Dermis microvascular lymphatic vessel endothelial cell (primary cell): ENCODE measurements at places on chromosomes 16 and 17.

DNA sequence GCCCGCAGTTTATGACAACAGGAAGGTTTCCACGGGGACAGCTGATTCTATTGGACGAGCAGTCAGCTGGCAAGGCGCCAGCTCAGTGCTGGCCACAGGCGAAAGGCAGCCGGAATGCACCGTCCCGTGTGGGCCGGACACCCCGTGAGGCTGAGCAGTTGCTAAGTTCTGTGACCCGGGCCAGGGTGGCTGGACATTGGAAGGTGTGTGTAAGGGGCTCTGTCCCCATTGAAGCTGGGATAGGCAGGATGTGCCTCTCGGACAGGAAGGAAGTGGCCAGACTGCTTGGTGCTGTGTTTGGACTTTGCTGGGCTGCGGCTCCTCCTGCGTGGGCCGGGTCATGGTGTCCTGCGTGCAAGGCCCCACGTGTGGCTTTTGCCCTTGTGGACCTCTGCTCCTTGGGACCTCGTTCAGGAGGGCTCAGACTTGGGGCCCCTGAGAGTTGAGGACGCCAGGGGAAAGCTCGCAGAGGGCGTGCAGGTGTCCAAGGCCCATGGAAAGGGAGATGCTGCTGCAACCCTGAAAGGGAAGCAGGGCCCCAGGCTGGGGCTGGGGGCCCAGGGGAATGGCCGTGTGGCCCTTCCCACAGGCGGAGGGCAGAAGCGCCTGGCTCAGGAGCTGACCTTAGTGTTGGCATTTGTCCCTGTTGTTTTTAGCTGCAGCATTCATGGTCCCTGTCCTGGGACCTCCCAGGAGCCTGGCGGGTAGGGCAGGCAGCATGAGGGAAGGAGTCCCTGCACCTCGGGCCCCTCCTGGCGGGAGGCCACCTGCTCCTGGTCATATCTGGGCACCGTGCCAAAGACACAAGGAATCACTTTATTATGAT lies 10.0 kb downstream of the BAIAP2 start:
- peak; percentile 98 for DNase-seq

DNA sequence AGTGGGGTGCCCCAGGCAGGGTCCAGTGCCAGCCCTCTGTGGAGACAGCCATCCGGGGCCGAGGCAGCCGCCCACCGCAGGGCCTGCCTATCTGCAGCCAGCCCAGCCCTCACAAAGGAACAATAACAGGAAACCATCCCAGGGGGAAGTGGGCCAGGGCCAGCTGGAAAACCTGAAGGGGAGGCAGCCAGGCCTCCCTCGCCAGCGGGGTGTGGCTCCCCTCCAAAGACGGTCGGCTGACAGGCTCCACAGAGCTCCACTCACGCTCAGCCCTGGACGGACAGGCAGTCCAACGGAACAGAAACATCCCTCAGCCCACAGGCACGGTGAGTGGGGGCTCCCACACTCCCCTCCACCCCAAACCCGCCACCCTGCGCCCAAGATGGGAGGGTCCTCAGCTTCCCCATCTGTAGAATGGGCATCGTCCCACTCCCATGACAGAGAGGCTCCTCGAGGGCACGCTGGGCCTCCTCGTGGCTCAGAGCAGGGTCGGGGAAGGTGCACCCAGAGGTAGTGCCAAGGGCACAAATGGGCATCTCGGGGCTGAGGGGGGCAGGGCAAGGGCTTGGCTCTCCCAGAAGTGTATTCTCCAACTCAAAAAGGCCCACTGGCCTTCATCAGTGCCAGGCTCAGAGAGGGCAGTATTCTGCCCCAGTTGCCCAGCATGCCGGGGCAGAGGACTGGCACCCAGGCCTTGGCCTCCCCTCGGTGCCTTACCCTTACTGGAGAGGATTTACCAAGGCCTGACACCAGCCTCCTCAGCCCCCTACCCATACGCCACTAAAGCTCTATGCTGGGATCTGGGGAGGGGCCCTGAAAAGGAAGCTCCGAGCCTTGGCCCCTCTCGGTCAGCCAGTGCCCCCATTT lies at the start of gene CDH5:
CDH5 (plus strand) TSS at position 259 of the 867 bp plus-strand sequence. CDS start 12,647 bp downstream, outside the sequence.
- peak; percentile 83 for DNase-seq

GRCh38 chr16:14240219-14240843 lies 169.2 kb downstream of the MRTFB start:
- no peak for DNase-seq

- DNase-seq: no peak
These were observed 20.1 kb downstream of the CHMP1A start for GRCh38 chr16:89637379-89637778.

GRCh38 chr17:33679595-33679994 lies 386.5 kb upstream of the ASIC2 start:
- no peak for DNase-seq

- no peak for DNase-seq
These were observed 10.2 kb downstream of the MARCHF10 start for GRCh38 chr17:62797959-62798358.

DNA sequence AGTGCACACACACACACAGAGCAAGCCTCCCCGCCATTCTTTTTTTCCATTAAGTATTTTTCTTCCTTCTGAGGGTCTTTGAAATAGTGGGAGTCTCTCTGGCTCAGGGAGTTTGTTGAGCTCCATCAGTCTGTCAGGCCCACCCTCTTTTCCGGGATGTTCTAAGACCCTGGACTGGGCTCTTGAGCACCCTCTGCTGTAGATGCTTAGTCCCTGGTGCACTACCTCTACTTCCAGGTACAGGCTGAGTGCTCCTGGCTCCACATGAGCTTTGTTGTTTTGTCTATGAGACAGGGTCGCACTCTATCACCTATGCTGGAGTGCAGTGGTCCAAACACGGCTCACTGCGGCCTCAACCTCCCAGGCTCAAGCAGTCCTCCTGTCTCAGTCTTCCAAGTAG lies 20.7 kb downstream of the LIMD2 start:
- no peak for DNase-seq

DNA sequence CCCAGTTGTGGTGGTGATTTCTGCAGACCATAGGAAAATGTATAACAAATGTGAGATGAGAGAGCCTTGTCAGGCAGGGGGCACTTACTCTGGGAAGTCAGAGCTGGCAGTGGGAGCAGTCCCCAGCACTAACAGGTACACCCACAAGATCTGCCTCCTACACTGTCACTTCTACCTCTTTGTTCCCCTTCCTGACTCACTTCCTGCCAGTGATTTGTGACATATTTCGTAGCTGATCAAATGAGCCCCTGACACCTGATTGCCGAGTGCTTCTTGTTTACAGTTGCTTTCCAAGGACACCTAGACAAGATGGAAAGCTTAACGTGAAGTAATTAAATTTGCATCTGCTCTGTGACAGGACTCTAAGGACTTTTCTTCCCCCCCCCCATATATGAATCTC lies 40.5 kb downstream of the FTO start:
- peak; percentile 40 for DNase-seq

DNA sequence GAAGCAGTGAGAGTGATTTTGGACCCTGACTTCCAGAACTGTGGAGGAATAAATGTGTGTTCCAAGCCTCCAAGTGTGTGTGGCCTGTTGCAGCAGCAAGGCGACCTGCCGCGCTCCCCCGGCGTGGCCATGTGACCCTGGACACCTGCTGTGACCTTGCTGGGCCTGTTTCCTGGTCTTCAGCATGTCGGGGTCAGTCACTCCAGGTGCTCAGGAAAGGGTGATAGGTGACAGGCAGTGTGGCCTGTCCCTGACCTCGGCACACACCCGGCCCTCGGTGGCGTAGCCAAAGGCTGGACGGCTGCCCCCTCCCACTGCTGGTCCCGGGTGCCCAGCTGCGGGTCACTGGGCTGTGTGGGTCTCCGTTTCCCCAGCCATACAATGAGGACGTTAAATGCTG lies 31.8 kb upstream of the ZNF469 start:
- DNase-seq: no peak

- peak; percentile 32 for DNase-seq
These were observed 160.1 kb upstream of the IRX3 start for GRCh38 chr16:54446639-54447038.

GRCh38 chr17:49753959-49754391 lies 10.0 kb downstream of the FAM117A start:
- DNase-seq: no peak

GRCh38 chr17:2192367-2193057 lies 111.1 kb downstream of the SMG6 start:
- no peak for DNase-seq

DNA sequence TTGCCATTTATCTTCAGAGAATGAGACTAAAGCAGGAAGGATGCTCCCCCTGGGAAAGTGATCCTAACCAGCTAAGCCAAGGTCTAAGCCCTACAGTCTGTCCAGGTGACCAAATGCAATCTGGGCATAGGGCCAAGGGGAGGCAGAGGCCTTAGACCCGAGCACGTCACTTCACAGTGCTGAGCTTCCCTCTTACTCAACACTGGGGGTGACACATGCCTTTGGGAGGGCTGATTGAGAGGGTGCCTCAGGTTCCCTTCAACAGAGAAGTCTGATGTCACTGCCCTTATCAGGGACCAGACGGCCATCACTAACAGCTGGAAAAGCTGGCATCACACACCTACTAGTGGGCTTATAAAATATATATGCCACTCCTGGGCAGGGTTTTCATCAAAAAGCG lies 4.0 kb downstream of the CIAO2B start:
- no peak for DNase-seq

DNA sequence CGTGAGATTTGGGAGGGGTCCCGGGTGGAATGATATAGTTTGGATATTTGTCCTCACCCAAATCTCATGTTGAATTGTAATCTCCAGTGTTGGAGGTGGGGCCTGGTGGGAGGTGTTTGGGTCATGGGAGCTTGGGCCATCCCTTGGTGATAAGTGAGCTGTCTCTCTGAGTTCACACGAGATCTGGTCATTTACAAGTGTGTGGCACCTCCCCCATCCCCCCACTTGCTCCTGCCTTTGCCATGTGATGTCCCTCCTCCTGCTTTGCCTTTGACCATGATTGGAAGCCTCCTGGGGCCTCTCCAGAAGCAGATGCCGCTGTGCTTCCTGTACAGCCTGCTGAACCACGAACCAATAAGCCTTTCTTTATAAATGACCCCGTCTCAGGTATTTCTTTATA lies 21.3 kb upstream of the BAIAP2 start:
- no peak for DNase-seq

GRCh38 chr17:2689411-2690164 lies 22.0 kb downstream of the CLUH start:
- DNase-seq: no peak

DNA sequence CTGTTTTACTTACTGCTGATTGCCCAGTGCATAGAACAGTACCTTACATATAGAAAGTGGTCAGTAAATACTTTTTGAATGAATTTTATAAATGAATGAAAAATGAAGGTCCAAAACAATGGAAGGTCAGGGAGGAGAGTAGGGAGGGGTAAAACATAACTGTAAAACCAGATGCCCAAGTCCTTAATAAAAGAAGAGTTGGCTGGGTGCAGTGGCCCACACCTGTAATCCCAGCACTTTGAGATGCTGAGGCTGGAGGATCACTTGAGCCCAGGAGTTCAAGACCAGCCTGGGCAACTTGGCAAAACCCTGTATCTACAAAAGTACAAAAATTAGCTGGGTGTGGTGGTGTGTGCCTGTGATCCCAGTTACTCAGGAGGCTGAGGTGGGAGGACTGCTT lies 108.2 kb downstream of the BRIP1 start:
- DNase-seq: no peak

GRCh38 chr16:57244463-57244766 lies 644 bp upstream of the ARL2BP start:
- no peak for DNase-seq

DNA sequence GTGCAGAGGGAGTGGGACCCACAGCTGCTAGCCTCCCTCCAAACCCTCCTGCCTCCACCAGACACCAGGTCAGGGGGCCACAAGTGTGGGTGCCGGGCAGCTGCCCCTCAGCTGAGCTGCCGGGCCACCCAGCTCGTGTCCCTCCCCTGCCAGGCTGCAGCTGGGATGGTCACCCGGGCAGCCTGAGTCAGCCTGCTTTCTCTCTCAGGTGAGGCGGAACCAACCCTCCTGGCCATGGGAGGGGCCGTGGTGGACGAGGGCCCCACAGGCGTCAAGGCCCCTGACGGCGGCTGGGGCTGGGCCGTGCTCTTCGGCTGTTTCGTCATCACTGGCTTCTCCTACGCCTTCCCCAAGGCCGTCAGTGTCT lies 6.9 kb downstream of the SLC16A3 start:
- no peak for DNase-seq

DNA sequence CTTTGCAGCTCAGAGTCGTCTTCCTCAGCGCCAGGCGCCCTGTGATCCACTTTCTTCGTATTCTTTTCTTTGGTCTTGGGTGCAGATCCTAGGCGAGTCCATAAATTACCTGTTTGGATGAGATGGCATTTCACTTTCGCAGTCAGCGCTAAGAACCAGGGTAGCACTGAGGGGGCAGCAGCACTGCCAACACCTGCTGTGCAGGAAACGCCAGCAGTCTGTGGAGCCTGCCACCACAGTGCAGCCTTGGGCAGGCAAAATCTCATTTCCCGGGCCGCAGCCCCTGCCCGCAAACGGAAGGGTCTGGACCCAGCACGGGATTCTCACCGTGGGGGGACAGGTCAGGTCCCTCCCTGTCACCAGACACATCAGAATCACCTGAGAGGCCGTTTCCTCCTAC lies 12.2 kb upstream of the ITGAE start:
- no peak for DNase-seq

GRCh38 chr17:7002288-7003047 lies 6.6 kb downstream of the ALOX12 start:
- DNase-seq: no peak

GRCh38 chr17:6177941-6178694 lies 107.9 kb downstream of the WSCD1 start:
- no peak for DNase-seq

- DNase-seq: no peak
These were observed 2.4 kb upstream of the MTMR4 start for GRCh38 chr17:58516644-58517377.

DNA sequence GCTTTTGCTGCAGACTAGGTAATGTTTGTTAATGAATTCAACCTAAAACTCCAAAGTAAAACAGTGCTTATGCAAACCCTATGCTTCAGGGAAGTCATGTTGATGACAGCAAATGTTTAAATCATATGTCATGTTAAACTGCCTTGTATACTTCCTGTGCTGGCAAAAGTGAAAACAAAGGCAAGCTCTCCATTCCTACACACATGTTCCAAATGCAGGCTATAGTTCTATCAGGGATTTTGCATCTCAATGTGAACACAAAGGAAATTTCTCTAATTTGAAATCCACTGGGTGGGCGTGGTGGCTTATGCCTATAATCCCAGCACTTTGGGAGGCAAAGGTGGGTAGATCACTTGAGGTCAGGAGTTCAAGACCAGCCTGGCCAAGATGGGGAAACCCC lies 19.3 kb downstream of the UNK start:
- no peak for DNase-seq

DNA sequence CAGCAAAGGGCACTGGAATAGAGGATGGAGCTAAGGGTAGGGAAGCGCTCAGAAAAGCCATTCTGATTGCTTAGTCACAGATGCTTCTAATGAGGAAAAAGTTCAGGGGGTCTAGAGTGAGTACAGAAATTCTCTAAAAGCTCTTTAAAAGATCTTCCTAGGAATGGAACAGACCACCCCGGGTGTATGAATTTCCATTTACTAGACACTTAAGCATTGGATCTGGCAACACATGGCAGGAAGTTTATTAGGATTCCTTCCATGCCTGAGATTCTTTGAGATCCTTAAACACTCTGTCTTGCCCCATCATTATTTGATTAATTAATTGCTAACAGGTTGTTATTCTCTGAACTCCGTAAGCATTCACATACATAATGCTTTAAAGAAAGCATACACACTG lies 8.5 kb downstream of the KRTAP9-7 start:
- DNase-seq: no peak
